Progenitor cell of endocrine pancreas (in vitro differentiated cells): ENCODE measurements at places on chromosomes 4 and X. TPM values are rescaled to one million over a fixed set of nuclear protein-coding genes. Genes with fewer than 3 reads are reported as not detected.

IQCM gene
- total RNA-seq = not detected in 2 replicates

DNA sequence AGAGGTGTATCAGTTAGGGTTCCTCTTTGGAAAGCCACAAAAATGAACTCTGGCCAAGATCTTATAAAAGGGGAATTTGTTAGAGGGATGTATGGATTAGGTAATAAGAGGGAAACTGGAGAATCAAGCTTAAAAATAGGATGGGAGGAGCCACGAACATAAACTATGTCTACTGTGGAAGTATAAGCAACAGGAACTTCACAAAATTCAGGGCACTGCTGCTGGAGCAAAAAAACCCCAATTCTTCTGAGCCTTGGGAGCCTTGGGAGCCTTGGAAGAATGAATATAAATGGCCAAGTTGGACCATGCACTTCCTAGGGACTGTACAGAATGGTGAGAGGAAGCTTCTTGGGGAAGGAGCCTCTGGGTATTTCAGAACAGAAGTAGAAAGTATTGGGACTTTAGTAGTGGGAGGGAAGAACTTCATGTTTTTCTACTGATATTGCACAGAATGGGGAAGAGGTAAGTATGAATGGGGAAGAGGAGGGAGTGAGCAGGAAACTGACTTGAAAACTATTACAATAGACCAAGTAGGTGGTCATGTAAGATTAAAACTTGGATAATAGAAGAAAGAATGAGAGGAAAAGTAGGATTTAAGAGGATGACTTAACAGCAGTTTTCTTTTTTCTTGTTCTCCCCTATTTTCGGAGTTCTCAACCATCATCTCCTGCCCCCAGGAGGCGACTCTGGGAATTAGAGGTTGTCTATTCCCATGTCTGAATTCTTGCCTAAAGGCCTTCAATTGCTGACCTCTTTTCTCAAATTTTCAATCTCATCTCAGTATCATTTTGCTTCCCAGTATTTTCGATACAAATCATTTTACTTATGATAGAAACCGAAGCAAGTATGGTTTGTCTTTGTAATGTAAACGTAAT, 44.4 kb upstream of the TAPT1 start:
- no peaks in the 10 kb centered on the region for H3K27me3 ChIP-seq
- H3K4me1 ChIP-seq = no peaks in the 10 kb centered on the region
- H3K4me3 ChIP-seq = no peak overlapping the region
- no peak overlapping the region for H3K27ac ChIP-seq
- H3K36me3 ChIP-seq = peaks cover 5% of the 10 kb centered on the region

DNA sequence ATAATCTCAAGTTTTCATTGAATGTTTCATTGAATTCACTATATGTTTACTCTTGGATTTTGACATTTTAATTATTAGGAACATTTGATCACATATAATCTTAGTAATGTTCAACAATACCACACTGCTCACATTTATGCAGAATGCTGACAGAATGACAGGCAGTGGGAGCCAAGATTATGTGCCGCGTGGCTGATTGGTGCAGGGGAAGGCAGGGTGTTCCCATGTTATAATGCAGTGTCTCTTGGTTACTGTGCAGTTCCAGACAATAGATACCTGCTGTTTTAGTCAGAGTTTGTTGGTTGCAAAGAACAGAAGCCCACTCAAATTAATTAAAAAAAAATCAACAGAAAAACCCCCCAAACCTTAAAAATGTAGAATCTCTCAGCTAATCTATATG, 33.0 kb downstream of the FHIP1A start:
- H3K27ac ChIP-seq = no peak overlapping the region
- no peak overlapping the region for H3K4me3 ChIP-seq
- H3K4me1 ChIP-seq = peaks cover 28% of the 10 kb centered on the region
- no peak for DNase-seq
- no peaks in the 10 kb centered on the region for H3K27me3 ChIP-seq
- no peaks in the 10 kb centered on the region for H3K36me3 ChIP-seq

- H3K4me1 ChIP-seq = peaks cover 12% of the 10 kb centered on the region
- H3K27ac ChIP-seq = peak overlapping the region; percentile 37
- DNase-seq = no peak
- H3K36me3 ChIP-seq = no peaks in the 10 kb centered on the region
Measured at GRCh38 chr4:153154007-153154975, 50.0 kb upstream of the TRIM2 start.
